Renal cortex interstitium (tissue), 15 donors: ENCODE measurements at places on chromosomes 7 and 10.

- DNase-seq = no peak
Measured at GRCh38 chr10:127102176-127102575, 94.2 kb downstream of the INSYN2A start.

DNA sequence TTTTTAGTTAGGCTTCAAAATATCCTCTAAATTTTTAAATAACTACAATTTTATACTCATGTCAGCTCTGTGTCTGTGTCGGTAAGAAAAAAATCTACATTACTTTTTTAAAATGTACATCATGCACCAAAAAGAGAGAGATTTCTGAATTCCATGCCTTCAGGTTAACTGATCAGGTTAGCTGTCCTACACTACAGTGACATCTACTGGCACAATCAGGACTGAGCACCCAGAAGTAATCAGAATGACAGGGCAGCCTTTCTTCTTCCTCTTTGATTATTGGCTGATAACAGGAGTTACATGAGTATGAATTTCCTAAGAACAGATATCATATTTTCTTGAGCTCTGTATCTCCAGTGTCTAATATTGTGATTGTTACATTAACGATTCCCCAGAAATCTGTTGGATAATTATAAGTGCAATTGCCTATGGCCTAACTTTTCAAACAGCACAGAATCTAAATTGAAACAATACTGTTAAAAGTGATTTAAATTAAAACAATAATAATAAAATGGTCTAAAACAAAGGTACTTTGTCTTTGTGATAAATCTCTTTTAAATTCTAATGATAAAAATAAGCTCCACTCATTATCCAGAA lies 41.8 kb upstream of the HYCC1 start:
- peak; percentile 26 for DNase-seq

GRCh38 chr7:71470830-71471229 lies 338.9 kb downstream of the GALNT17 start:
- DNase-seq = no peak

DNA sequence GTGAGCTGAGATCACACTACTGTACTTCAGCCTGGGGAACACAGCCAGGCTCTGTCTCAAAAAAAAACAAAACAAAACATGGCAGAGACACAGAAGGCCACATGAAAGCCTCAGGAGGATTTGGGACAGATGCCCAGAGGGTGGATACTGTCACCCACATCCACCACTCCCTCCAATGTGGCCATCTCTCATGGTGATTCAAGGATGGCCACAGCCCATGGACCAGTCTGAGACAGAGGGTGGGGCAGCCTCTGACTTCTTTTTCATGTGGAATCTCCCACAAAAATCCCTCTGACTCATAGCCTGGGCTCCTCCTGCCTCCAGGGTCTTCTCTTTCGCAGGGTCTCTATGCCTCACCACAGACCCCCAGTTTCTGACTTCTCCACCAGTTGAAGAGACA lies 59.0 kb upstream of the GTF2I start:
- no peak for DNase-seq

- DNase-seq = no peak
Measured at GRCh38 chr7:106731187-106731586, 70.2 kb upstream of the CCDC71L start.

DNA sequence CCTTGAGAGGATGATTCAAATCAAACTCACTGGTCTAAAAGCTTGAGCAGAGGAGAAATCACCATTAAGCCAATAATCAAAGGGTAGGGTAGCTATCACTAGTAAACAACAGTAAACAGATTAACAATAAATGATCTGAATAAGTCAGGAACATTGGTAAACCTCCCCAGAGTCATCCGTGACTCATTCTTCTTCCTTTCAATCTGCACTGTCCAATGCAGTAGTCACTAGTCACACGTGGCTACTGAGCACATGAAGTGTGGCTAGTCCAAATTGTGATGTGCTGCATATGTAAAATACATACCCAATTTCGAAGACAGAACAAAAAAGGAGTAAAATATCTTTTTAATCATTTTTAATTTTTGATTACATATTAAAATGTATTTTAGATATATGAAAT lies 64.0 kb downstream of the ERCC6 start:
- DNase-seq = no peak

- DNase-seq = no peak
Measured at GRCh38 chr7:157519246-157519645, 182.4 kb downstream of the DNAJB6 start.

GRCh38 chr7:55024776-55025175 lies 6.0 kb downstream of the EGFR start:
- no peak for DNase-seq

GRCh38 chr7:110698576-110698975 lies 392.4 kb upstream of the LRRN3 start:
- DNase-seq = no peak

- no peak for DNase-seq
Measured at GRCh38 chr10:71203716-71204115, 8.7 kb upstream of the UNC5B start.

DNA sequence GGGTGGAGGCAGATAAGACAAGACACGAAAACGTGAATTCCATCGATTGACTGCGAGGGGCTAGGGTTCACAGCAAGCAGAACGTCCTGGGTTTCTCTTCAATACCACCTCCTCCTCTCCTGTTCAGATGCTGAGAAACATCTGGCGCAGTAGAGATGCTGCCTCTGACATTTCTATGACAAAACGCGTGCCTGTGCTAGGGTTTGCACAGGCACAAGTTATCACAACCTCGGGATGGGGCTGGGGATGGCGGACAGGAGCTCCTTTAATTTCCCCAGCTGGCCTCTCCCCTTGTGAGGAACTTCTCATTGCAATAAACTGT lies 99.8 kb upstream of the SVIL start:
- no peak for DNase-seq

GRCh38 chr7:134935701-134936100 lies 50.6 kb upstream of the AGBL3 start:
- DNase-seq = no peak

DNA sequence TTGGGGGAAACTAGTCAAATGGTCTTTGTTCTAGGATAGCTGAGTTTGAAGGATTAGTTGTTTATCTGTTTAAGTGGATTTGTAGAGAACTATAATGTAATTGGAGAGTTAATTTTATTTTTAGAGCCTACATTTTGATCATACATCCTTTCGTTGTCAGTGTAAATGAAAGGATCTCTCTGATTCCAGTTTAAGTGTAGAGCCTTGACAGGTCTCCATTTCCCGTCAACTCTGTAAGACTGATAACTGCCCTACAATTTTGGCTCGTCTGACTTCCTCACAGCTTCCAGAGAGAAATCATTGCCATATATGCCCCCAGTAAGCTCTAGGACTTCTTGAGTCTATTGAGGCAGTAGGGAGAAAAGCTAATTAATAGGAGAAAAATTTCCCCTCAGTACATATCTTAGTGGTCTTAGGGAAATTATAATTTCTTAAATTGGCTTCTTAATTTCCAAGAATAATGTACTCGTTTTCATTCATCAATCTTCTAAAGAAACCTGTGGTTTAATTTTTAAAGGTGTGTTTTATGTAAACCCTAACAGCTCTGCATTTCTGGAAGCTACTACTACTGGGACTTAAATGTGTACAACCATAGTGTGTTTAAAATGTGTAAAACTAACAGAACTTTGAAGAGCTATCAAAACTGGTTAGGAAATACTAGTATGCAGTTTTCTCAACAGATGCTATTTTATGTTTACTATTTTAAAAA lies 3.8 kb downstream of the KMT2E start:
- no peak for DNase-seq

DNA sequence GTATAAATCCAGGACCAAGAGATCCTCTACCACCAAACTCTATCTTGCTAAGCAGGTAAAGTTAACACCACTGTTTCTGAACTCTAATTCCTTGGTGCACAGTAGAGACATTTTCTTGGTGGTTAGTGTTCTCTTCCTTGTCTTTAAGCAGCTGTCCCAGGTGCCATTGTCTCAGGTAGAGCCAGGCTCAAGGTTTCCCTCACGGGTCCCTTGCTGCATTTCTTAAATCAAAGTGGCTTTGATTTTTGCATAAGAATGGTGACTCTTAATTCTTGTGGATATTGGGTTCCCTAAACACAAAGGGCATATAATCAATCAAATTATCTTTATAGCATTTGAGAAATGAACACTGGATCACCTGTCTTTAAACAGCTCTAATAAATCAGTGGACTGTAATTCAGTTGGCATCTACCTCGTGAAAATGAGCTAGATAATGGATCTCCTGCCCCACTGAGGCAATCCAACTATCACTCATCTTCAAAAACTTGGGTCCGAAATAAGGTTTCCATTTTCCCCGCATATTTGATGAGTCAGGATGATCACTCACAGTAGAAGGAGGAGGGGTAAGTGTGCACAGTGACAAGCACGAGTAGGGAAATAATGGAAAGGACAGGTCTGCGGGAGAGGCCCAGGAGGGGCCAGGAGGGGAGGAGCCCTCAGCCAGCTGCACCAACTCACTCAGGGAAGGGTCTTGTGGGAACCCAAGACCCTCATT lies 2.4 kb downstream of the ABCC2 start:
- DNase-seq = no peak

GRCh38 chr7:139777133-139777891 lies 486 bp downstream of the HIPK2 start:
- DNase-seq = no peak

- no peak for DNase-seq
Measured at GRCh38 chr10:124741922-124742412, 2.2 kb downstream of the FAM53B start.

DNA sequence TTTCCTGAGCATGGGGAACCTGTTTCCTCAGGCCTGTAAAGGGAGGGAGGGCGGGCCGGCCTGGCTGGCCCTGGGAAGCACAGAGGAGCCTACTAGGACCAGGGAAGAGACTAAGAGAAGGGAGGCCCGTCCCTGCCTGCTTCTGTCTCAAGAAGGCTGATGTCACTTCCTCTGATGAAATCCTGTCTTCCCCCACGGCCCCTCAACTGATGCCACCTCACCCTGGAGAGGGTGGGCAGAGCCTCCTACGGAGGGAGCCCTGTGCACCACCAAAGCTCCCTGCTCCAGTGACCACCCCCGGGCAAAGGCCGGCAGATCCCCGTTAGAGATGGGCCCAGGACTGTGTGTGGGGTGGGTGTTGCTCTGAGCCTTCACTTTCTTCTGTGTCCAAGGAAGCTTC lies 1.0 kb upstream of the PILRA start:
- DNase-seq = no peak

DNA sequence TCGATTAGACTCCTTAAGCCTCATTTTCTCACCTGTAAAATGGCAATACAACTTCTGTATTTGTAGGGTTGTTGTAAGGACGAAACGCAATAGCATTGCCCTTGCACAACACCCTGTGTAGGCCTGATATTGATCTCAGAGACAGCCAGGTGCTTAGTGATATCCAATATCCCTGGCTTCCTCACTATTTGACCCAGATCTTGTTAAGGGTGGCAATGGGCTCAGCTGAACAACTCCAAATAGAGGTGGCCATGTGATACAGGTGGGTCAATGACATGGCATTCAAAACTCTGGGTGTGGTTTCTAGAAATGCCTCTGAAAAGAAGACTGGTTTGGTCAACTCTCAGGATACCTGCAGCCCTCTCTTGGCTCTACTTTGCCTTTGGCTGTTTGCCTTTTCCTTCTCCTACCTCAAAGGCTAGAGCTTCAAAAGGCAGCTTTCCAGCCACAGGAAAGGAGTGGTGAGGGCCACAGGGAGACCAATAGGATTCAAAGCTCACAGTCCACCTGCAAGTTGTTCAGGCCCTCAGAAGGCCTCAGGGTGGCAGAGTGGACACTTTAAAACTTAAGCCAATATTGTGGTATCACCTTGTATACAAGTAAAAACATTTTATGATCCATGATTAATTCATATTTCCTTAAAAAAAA lies 14.9 kb upstream of the GATAD1 start:
- DNase-seq = no peak

GRCh38 chr7:36635091-36635490 lies 89.2 kb downstream of the AOAH start:
- no peak for DNase-seq

- DNase-seq = no peak
Measured at GRCh38 chr10:29595146-29595545, 39.6 kb downstream of the SVIL start.

DNA sequence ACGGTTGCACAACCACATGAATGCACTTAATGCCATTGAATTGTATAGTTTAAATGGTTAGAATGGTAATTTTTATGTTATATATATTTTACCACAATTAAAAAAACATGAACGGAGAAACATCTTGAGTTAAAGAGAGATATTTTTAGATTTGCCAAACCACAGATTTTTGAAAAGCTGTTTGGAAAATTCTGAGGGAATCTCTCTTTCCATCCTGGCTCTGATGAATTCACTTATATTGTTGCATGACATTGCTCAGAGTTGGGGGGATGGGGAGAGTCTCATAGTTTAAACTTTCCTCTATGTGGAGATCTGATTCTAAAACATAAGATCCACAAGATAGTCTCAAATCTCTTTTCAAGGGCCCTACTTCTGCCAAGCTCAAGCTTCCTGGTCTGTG lies 275.0 kb upstream of the NPVF start:
- no peak for DNase-seq

- no peak for DNase-seq
Measured at GRCh38 chr10:66828957-66829356, 96.9 kb upstream of the LRRTM3 start.

GRCh38 chr10:36457751-36458150 lies 667.6 kb upstream of the ANKRD30A start:
- DNase-seq = no peak

DNA sequence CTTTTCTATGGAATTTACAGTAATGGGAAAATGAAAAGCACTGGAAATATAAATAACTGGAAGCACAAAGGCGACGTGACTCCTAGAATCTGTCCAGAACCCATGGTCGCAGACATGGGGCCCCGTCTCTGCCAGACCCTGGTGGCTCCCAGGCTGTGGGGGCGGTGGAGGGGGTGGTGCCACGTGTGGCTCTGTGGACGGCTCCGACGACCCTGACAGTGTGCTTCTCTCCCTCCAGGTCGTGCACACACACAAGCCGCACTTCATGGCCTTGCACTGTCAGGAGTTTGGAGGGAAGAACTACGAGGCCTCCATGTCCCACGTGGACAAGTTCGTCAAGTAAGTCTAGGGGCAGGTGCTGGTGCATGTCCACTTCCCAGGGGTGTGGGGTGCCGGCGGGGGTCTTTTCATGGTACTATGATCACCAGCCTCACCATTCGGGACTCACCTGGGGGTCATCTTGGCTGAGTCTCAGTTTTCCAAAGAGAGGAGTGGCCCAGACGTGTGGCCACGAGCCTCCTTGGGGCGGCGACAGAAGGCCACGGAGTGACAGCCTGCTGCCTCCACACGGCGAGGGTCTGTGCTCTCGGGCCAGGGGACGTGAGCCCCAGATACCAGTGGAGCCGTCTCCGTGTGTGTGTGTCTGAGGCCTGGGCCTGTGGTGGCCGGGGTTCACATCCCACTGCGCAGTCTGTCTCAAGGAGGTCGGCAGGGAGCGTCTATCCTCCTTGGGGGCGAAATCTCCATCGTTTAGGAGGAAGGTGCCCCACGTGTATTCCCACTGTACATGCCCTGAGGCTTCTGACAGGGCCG lies 108.2 kb downstream of the INPP5A start:
- no peak for DNase-seq

- DNase-seq = peak; percentile 28
Measured at GRCh38 chr10:100186253-100187212, 704 bp upstream of the ERLIN1 start.

DNA sequence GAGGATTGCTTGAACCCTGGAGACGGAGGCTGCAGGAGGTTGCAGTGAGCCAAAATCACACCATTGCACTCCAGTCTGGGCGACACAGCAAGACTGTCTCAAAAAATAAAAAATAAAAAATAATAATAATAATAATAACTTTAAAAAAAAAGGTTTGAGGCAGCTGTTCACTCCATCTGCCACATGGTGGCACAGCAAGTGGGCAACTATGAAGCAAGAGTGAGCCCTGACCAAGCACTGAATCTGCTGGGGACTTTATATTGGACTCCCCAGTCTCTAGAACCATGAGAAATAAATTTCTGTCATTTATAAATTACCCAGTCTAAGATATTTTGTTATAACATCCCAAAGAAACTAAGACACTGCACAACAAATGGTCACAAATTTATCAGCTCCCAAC lies 14.6 kb upstream of the BRI3 start:
- DNase-seq = no peak
